ENCODE measurements at places on chromosomes 7 and 10.

- DNase-seq, result no peak
Measured at GRCh38 chr10:4699950-4700730, 125.9 kb upstream of the AKR1E2 start.

DNA sequence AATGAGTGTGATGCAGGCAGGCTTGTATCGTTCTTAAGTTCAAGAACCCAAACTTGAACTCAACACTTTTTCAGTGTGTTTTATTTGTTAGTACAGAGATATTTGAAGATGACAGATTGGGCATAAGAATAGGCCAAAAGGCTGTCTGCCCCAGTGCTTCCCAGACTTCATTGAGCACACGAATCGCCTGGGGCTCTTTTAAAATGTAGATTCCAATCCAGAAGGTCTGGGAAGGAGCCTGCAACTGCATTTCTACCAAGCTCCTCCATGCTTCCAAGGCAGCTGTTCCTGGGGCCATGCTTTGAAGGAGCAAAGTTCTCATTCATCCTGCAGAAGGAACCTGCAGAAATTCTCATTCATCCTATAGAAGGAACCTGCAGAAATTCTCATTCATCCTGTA lies 114.5 kb upstream of the INSYN2A start:
- DNase-seq, result no peak

- no peak for DNase-seq
Measured at GRCh38 chr10:126214021-126214420, 174.3 kb downstream of the ADAM12 start.

DNA sequence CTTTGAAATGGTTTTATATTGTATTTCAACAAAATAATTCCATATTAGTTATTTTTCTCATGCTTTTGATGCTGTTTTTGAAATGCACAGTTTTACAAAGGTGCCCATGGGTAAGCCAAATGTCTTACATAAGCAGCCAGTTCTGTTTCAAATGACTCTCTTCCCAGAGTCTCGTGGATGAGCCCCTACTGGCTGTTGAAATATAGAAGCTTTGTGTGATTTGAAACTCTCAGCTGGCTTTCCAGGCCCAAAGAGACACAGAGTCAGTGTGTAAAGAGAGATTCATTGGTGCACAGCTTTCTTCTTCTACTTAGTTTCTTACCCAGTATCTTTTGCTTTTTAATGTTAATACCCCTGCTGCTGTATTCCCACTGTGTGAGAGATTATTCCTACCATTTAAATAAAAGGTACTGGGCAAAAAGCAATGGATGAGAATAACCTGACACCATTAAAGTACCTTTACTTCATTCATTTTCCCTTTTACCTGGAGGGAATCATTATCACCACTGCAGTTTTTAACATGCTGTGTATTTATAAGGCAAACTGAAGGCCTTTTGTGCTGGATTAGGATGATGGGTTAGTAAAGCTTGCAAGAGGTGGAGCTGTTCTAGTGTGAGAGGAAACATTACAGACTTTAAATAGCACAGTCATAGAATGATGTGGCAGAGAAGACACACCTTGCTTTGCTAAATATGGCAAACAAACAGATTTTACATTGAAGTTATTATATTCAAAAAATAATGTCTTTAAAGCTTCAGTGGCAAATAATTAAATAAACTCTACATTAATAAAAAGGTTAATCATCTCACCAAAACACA lies 415.1 kb downstream of the THSD7A start:
- no peak for DNase-seq

- DNase-seq, result no peak
Measured at GRCh38 chr10:133129859-133130495, 30.0 kb upstream of the KNDC1 start.

- no peak for DNase-seq
Measured at GRCh38 chr7:157502701-157503111, 165.9 kb downstream of the DNAJB6 start.

DNA sequence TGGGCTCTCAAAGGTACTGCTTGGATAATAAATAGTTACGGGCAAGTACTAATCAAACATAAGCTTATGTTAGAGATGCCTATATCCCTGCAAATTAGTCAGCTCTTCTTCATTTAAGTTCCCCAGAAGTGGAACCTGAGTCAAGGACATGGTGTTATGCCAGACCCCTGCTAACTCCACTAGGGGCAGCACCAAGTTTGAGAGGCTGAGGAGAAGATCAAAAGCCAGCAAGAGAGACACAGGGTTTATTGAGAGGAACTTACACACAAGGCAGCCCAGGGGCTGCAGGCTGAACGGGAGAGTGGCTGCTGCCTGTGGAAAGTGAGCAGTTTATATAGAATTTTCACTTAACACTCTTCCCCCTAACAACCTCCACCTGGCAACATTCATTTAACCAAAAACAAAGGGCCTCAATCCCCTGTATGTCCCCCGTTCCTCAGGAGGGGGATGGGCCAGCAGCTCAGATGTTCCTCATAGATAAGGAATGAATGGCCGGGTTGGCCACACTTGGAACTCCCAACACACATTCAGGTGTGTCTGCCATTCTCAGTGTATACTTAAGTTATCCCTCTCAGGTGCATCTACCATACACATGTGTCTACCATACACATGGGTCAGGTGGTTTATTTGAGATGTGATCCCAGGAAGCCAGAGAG lies 62.6 kb upstream of the GHITM start:
- no peak for DNase-seq

GRCh38 chr7:123191132-123191531 lies 8.6 kb downstream of the SLC13A1 start:
- no peak for DNase-seq

DNA sequence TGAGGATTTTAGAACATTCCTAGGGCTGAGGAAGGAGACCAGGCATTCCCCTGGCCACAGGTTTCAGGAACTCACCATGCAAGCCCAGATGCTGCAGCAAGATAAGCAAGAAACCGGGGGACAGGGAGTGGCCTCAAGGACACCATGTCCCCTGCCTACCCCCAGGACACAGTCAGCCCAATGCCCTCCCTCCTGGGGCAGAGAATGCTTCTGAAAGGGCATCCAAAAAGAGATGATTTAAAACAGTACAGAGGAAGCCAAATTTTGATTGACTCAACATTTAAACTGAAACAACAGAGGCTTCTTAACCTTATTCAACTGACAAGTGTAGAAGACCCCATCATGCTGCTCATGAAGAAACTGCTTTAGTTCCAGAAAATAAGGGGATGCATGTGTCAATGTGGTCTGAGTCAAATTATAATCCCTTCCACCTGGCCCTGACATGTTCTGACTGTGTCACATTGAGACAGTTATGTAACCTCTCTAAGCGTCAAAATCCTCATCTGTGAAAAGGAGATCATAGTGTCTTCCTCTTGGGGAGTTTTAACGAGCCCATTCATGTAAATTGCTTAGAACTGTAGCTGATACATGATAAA lies 60.0 kb downstream of the ICA1 start:
- DNase-seq, result no peak

DNA sequence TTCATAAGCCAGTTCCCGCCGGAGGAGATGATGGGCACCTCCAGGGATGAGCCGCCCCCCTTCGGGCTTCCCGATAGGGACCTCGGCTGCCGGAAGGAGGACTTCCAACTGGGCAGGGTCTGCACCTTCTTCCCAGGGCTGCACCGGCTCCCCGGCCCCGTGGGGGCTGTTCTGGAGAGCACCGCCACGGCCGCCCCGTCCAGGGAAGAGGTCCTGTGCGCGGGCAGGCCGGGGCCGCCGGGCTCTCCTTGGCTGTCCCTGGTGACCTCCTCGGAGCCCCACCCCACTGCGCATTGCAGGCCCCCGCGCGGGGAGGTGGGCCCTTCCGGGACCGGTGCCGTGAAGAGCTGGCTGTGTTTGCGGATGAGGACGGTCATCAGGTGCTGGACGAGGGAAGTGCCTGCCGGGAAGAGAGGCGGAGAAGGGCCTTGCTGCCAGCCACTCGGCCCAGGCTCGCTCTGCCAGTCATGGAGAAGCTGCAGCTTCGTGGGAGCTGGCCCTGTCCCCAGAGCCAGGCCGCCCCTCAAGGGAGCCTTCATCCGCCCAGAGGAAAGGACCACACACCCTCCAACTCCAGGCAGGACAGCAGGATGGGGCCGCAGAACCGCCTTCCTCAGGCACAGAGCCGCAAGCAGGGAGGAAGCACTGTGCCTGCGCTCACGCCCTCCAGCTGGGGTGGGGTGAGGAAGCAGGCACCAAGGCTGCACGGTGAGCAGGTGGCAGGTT lies 144.4 kb downstream of the MAPK8 start:
- no peak for DNase-seq

DNA sequence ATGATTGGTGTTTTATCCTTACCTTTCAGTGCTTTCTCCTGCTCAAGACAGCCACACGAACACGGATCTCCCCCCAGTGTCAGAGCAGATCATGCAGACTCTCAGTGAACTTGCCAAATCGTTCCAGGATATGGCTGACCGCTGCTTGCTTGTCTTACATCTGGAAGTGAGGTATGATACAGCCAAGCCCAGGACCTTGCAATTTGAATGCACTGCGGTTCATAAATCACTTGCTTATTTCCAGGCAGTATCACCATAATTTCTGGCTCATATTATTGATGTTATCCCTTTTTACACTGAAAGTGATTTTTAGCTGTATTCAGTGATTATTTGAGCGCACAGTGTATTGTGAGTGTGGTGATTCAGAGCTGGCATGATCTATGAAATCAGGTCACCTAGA lies 129.7 kb upstream of the LRGUK start:
- no peak for DNase-seq

DNA sequence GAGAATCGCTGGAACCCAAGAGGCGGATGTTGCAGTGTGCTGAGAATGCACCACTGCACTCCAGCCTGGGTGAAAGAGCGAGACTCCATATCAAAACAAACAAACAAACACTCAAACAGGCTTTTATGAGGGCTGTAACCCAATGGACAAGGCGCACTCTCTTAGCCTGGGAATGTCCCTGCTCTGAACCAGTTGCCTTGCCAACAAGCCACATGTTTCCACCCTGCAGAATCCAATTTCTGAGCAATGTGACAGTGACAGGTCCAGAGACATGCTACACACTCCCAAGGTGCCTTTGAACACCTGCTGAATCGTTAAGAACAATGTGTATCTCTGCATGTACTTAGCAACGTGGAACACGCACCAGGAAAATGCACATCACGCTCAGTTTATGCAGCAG lies 186.8 kb upstream of the AUTS2 start:
- DNase-seq, result no peak

GRCh38 chr10:1190052-1190395 lies 133.8 kb downstream of the WDR37 start:
- no peak for DNase-seq

GRCh38 chr10:44618910-44619309 lies 234.0 kb upstream of the CXCL12 start:
- DNase-seq, result no peak

GRCh38 chr10:110502851-110503301 lies 5.2 kb downstream of the DUSP5 start:
- no peak for DNase-seq

DNA sequence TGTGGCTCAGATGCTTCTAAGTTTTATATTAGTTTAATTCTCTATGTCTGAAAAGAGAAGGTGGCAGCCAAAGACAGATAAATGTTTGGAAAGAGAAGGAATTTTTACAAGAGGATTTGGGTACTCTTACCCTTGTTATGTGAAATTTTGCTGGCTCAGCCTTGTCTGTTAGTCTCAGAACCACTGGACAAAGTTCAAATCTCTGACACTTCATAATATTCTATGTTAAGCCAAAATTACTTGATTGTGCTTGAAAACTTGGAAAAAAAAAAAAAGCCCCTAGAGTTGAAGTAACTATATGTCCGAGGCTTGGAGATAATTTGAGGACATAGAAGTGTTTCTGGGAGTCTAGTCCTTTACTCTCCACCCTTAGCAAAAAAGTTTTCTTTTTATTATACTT lies 1079.3 kb upstream of the LRRTM3 start:
- DNase-seq, result no peak

DNA sequence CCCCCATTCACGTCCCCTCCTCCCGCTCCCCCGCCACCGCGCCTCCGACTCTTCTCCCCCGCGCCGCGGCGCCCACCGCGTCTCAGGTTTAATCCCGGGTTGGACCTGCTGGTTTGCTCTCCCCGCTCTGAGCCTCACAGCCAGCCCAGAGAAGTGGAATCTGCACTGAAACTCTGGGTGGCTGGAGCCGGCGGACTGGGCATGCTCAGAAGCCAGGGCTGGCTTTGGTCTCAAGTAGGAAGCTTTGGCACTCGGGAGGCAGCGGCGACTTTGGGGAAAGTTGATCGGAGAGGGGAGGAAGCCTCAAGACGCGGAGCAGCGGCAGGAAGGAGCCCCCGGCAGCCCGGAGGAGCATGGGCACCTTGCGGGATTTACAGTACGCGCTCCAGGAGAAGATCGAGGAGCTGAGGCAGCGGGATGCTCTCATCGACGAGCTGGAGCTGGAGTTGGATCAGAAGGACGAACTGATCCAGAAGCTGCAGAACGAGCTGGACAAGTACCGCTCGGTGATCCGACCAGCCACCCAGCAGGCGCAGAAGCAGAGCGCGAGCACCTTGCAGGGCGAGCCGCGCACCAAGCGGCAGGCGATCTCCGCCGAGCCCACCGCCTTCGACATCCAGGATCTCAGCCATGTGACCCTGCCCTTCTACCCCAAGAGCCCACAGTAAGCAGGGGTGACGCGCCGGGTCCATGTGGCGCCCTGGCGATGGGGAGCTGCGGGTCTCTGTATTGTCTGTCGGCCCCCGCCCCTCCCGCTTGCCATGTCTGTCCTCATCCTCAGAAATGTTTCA lies at the start of gene PRKG1:
PRKG1 (plus strand) TSS at position 250 of the 791 bp plus-strand sequence.
- no peak for DNase-seq

GRCh38 chr7:18357691-18358090 lies 137.9 kb upstream of the HDAC9 start:
- DNase-seq, result no peak

DNA sequence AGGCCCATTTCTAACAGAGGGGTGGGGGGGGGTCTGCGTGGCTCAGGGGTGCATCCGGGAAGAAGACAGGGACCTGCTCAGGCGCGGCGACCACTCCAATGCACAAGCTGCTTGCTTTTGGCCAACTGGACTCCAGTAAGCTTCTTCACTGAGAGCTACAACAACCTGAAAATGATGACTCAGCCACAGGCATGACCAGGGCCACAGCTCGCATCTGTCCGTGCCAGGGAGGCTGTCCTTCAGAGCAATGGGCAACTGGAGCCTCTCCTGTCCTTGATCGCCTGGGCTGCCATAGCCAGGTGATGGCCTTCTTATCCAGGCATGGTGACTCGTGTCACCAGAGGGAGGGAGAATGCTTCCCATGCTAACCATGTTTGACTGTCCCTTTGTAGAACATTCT lies 81.6 kb upstream of the RNF32 start:
- no peak for DNase-seq

GRCh38 chr10:132724446-132724845 lies 61.5 kb downstream of the NKX6-2 start:
- no peak for DNase-seq

- DNase-seq, result no peak
Measured at GRCh38 chr10:129740532-129741279, 223.4 kb downstream of the EBF3 start.

All from NCI-H2107 (cell line).